ENCODE measurements at places on chromosomes 11 and 22.

- no peak for DNase-seq
These were observed 1.1 kb downstream of the NPAT start for GRCh38 chr11:108221371-108221770.

DNA sequence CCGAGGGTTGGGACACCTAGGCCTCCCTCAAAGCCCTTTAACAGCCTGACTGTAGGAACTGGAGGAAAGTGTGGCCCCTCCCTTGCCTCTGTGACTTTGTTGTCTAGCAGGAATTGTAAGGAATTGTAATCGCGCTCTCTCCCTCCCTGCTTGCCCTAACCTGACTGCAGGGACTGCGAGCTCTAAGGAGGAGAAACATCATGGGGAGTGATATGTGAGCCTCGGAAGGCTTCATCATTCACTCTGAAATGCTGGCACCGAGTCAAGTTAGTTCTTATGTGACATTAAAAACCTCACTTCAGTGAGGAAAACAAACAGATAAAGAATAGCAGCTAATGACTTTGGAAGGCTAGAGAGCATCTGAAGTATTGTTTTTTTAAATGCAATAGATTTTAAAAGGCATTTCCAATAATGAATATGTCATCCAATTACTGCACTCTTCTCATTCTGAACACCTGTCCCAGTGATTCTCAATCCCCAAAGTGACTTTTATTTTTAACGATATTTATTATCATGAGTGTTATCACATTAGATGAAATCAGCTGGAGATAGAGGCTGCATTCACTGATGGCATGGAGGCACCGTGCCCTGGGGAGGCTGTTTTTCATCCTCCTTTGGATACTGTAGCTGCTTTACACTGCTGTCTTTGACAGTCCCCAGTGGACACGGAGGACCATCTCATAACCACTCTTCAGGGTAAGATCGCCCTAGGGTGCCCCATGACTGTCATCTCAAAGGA is 58.5 kb upstream of the NTM start:
- DNase-seq = no peak

- DNase-seq = no peak
These were observed 95.9 kb downstream of the CACNA1I start for GRCh38 chr22:39666495-39666894.

DNA sequence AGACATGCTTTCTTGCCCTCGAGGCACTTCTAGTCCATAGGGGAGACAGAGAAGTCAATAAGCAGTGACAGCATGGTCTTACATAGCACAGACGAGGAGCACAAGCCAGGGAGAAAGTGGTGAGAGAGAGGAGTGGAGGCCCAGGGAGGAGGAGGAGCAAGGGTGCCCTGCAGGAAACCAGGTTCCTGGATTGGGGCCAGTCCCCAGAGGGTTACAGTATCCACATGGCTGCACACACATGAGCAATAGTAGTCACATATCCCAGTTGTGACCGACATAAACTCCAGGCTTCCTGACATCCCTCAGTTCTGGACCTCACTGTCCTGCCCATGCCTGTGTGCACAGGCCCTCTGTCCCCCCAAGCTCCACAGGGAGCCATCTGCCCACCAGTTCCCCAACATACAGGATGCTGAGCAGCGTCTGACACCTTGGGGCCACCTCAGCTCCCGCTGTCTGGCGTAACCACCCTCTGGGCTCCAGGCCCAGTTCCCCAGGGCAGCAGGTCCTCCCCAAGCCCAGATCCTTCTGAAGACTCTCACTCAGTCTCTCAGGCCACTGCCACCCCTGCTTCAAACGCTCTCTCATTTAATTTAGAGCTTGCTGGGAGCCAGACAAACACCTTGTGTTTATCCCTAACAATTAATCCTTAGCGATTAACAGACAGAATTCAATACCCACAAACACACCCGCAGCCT is 53.7 kb downstream of the DSCAML1 start:
- DNase-seq = no peak

GRCh38 chr11:68804786-68805185 is 36.9 kb downstream of the CPT1A start:
- no peak for DNase-seq
